Vagina (tissue), 2 donors: ENCODE measurements at places on chromosomes 5 and 9.

- no peak for DNase-seq
These were observed 61.8 kb upstream of the ACO1 start for GRCh38 chr9:32322622-32323021.

GRCh38 chr9:38382141-38382540 lies 10.4 kb upstream of the ALDH1B1 start:
- DNase-seq = no peak

DNA sequence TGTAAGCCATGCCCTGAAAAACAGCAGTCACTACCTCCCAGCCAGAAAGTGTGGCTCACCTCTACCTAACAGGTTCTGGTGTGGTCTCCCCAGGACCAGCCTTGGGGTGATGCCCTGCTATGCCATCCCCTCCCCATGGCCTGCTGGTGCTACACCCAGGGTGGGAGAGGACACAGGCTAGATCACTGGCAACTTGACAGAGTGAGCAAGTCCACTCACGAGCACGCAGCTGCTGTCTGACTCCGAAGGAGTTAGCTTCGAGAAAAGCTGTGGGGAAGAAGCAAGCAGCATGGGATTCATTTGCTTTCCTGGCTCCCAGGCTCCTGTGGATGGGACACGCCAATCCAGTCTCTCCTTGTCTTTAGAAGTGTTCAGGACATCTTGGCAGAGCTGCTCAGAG lies 102.2 kb downstream of the COL5A1 start:
- no peak for DNase-seq

DNA sequence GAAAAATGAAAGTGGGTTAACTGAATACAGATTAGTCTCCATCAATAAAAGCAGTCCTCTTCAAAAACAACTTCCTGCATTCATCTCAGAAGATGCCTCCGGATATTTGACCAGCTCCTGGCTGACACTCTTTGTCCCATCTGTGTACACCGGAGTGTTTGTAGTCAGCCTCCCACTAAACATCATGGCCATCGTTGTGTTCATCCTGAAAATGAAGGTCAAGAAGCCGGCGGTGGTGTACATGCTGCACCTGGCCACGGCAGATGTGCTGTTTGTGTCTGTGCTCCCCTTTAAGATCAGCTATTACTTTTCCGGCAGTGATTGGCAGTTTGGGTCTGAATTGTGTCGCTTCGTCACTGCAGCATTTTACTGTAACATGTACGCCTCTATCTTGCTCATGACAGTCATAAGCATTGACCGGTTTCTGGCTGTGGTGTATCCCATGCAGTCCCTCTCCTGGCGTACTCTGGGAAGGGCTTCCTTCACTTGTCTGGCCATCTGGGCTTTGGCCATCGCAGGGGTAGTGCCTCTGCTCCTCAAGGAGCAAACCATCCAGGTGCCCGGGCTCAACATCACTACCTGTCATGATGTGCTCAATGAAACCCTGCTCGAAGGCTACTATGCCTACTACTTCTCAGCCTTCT lies 16.6 kb downstream of the F2R start:
- no peak for DNase-seq

- no peak for DNase-seq
These were observed 31.0 kb downstream of the ABLIM3 start for GRCh38 chr5:149172261-149172660.

GRCh38 chr5:147644460-147644859 lies 134.6 kb upstream of the DPYSL3 start:
- DNase-seq = no peak

GRCh38 chr9:125425901-125426515 lies 164.4 kb downstream of the GAPVD1 start:
- DNase-seq = no peak

DNA sequence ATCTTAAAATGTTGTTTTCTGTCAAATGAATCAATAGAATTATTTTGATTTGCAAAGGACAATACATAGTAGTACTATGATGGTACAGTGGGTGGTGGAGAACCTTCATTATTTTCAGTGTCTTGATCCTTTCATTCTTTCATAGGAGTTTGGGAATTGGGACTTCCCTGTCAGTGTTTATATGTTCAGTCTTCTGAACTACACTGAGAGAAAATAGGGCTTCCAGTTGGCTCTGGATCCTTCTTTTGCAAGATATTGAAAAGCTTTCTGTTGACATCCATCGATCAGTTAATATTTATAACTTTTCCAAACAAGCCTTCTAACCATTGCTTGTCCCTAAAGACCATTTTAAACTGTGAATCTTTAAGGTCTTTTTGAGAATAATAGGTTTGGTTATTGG lies 94.7 kb downstream of the XRCC4 start:
- DNase-seq = no peak

- no peak for DNase-seq
These were observed 1.9 kb upstream of the FIBCD1 start for GRCh38 chr9:130940693-130941576.

GRCh38 chr5:163993126-163993525 lies 487.7 kb downstream of the MAT2B start:
- DNase-seq = no peak

GRCh38 chr5:134151723-134152122 lies 25.0 kb downstream of the SKP1 start:
- no peak for DNase-seq

- no peak for DNase-seq
These were observed 20.0 kb downstream of the TMEFF1 start for GRCh38 chr9:100492952-100493351.

- DNase-seq = no peak
These were observed 28.5 kb downstream of the TBC1D2 start for GRCh38 chr9:98226957-98227356.

DNA sequence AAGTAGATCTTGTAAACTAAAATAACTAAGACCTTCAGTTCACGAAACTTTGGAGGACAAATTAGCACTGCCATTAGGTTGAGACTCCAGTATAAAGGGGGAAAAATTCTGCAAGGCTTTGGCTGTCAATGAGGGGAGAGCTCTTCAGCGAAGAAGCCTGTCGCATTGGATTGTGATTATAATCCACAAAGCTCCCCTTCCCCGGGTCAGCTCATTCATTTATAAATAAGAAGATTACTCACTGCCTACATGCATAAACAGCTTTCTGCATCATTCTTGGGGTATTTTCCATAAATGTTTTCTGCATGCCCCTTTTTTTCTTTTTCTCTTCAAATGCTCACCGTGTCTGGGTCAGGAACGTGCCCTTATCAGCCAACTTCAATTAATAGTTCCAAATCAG lies 196.7 kb downstream of the EBF1 start:
- DNase-seq = no peak

GRCh38 chr9:7770111-7770510 lies 29.5 kb downstream of the DMAC1 start:
- DNase-seq = no peak

DNA sequence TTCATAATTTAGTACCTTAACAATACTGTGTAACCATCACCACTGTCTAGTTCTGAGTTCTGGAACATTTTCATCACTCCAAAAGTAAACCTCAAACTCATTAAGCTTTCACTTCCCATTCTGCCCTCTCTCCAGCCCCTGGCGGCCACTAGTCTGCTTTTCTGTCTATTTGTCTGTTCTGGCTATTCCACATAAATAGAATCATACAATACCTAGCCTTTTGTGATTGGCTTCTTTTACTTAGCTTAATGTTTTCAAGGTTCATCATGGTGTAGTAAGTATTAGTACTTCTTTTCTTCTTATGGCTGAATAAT lies 138.7 kb downstream of the RAPGEF6 start:
- no peak for DNase-seq

- no peak for DNase-seq
These were observed 76.0 kb upstream of the PHYKPL start for GRCh38 chr5:178308541-178309092.

DNA sequence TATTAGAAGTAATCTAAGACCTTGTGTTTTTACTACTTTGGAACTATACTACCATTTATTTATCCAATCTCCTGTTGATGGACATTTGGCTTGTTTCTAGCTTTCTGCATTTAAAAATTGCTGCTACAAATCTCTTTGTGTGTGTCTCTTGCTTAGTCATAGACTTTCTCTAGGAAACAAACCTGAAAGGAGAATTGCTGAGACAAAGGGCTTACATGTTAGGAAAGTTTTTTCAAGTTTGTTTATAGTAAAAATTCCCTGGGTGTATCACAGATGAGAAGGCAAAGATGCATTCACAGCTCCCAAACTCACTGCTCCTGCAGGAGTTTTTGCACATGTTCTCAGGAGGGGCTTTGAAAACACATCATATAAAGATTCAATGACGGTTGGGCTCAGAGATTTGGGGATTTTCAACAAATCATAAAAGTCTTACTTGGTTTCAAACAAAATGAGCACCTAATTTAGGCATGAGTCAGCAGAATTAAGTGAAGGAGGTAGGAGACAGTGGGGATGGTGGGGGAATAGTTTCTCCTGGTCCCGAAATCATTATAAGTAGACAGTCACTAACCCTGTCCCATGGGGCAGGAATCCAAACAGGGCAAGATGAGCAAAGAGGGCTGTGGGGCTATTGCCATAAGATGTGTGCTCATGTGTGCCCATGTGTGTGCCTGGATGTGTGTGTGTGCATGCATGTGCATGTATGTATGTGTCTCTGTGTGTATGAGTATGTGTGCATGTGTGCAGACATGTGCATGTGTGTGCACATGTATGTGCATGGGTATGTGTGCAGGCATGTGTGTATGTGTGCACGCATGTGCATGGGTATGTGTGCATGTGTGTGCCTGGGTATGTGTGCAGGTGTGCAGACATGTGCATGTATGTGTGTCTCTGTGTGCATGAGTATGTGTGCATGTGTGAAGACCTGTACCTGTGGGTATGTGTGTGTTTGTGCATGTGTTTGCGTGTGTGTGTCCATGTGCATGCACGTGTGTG lies 43.4 kb upstream of the S1PR3 start:
- DNase-seq = no peak

- DNase-seq = no peak
These were observed 567.2 kb downstream of the CAAP1 start for GRCh38 chr9:26325444-26325829.

DNA sequence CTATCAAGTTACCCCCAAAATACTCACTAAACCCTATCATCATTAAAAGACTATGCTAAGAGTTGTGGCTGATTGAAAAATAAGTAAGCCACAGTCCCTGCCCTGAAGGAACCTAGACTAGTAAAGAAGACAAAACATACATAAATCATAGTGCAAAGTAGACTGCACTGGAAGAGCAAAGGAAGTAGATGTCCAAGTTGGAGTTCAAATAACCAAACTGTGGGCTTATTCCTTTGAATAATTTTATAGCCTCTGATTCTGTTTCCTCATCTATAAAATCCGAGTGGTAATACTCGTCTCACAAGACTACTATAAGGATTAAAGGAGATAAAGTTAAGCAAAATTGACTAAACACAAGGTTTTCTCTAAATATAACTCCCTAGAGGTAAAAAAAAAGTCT lies 140.4 kb downstream of the TLE1 start:
- DNase-seq = no peak

DNA sequence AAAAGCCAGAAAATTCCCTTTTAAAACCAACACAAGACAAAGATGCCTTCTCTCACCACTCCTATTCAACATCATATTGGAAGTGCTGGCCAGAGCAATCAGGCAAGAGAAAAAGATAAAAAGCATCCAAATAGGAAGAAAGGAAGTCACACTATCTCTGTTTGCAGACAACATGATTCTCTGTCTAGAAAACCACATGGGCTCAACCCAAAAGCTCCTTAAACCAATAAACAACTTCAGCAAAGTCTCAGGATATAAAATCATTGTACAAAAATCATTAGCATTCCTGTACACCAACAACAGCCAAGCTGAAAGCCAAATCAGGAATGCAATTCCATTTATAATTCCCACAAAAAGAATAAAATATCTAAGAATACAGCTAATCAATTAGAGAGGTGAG lies 112.0 kb downstream of the ADAMTSL1 start:
- no peak for DNase-seq

DNA sequence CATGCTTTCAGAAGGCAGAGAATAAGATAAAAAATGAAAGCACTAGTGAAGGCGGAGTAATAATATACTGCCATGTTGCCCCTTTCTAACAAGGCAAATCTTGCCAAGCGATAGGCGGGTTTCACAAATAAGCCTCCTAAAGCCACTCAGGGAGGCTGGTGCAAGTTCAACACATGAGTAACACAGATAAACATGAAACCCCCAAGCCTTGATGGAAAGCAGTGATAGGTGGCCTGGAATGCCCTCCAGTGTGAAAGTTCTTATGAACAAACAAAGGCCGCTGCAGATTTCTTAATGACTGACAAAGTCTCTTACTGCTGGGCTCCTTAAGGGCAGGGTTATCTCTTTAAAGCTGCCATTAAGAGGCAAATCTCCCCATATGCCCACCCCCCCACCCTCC lies 154.7 kb downstream of the ZDHHC21 start:
- DNase-seq = no peak

- no peak for DNase-seq
These were observed 3.5 kb downstream of the TMCO6 start for GRCh38 chr5:140642718-140643117.

DNA sequence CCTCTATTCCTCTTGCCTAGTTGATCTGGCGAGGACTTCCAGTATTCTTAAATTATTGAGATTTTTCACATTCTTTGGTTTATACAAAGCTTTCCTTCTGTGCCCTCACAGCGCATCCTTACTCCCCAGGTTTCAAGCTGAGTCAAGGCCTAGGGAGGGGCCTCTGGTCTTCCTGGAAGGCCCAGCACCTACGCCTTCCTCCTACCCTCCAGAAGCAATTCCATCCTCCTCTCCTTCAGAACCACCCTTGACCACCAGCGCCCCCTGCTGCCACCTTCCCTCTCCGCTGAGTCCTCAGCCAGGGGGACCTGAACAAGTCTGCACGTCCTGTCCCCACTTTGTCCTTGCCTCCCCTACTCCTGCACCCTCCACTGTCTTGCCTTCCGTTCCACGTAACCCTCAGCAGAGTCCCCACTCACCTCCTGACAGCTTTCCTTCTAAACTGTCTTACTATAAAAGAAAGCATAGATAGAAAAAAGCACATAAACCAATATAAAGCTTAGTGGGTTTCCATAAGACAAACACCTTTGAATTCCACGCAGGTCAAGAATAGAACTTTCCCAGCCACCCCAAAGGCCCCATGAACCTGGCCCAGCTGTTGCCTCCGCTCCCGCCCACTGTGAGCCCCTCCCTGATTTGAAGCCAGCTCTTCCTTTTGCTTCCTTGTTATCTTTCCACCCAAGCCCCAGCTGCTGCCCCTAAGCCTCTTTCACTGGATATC lies 63.0 kb upstream of the CTSL start:
- peak; percentile 74 for DNase-seq

DNA sequence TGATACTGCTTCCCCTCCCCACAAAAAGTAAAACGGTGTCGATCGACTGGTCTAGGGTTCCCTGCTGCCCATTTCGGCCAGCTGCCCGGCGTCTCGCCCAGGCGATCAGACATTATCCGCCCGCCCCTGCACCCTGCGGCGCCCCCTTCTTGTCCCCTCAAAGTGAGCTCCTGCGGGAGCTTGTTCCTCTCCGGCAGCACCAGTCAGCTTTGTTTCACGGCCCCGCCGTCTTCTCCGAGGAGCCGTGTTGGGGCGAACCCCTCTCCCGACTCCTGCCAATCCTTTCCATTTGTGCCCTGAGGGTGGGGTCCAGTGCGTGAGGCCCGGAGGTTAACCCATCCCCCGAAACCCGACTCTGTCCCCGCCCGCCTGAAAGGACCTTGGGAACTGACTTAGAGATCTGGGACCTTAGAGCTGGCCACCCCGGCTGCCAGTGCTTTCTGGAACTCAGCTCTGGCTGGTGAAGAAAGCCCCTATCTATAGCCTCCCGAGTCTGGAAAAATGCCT lies 518 bp downstream of the UBE2B start:
- DNase-seq = peak; percentile 91

GRCh38 chr5:5340206-5340729 lies 82.2 kb upstream of the ICE1 start:
- DNase-seq = no peak

- no peak for DNase-seq
These were observed 12.4 kb downstream of the TNFAIP8 start for GRCh38 chr5:119368238-119368630.
